ENCODE measurements at places on chromosomes 7 and 10.

DNA sequence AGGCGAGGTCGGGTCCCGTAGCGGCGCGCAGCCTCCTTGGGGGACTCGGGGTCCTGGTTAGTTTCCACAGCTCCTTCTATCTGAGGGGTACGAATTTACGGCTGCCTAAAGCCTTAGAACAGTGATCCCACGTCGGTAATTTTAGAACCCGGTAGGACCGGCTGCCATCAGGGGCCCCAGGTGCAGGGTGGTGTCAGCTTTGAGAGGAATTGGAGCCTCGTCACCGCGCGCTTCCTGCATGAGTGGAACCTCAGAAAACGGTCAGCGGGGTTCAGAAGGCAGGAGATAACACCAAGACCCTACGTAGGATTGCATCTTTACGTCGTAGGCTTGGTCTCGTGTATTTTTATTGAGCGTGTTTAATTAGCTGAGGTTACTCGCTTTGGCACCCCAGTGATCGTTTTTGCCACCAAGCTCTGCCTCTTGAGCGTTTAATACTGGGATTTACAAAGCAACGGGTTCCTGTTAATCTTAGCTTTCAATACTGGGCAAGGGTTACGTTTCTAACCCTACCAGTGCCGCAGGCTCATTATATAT, 443 bp downstream of the RNF32 start:
- peak; percentile 43 for DNase-seq

- no peak for DNase-seq
These were observed 46.3 kb downstream of the PLEKHA8 start for GRCh38 chr7:30074422-30075030.

DNA sequence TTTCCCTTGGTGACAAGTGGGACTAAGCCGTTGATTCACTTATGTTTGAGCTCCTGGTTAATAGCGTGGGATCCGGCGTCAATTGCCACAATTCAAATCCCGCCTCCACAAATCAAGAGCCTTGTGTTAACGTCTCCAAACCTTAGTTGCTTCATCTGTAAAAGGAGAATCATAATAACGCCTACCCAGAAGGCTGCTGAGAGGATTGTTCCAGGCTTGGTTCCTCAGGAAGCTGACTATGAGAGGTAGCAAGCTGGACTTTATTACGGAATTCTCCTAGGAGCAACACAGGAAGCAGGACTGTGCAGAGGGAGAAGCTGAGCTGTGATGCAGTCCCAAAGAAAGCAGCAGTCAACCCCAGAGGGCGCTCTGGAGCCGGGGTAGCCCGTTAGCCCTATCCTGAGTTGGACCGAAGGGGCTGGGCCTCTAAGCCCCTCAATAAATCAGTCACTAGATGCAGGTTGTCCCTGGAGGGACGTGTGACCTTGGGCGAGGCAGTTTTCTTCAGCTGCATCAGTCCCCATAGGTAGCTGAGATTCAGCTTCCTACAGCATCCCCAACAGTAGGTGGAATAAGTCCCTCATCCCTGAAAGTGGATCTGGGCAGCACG, 6.9 kb upstream of the BAG3 start:
- no peak for DNase-seq

GRCh38 chr7:28470344-28470743, 58.0 kb downstream of the CREB5 start:
- no peak for DNase-seq

- no peak for DNase-seq
These were observed at the start of gene TMEM176A for GRCh38 chr7:150800581-150801241. Gene TMEM176A, plus strand, starts transcription at chr7:150800769. Its CDS starts 782 bp downstream, at chr7:150801551.

DNA sequence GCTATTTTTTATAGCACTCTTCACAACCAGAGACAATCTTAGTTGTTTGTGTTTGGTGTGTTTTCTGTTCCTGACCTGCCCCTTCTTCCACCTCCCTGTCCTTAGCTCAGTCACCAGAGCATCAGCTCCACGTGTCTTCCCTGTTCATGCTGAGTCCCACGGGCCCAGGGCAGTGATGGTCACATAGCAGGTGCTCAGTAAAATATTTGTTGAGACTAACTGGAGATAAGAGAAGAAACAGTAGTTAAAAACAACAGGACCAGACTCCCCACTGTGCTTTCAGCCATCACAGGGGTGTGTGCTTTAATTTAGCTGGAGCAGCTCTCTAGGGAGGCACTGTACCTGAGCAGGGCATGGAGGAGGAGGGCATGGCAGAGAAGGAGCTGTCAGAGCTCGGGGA, 307.3 kb upstream of the ZNF32 start:
- DNase-seq, result no peak

DNA sequence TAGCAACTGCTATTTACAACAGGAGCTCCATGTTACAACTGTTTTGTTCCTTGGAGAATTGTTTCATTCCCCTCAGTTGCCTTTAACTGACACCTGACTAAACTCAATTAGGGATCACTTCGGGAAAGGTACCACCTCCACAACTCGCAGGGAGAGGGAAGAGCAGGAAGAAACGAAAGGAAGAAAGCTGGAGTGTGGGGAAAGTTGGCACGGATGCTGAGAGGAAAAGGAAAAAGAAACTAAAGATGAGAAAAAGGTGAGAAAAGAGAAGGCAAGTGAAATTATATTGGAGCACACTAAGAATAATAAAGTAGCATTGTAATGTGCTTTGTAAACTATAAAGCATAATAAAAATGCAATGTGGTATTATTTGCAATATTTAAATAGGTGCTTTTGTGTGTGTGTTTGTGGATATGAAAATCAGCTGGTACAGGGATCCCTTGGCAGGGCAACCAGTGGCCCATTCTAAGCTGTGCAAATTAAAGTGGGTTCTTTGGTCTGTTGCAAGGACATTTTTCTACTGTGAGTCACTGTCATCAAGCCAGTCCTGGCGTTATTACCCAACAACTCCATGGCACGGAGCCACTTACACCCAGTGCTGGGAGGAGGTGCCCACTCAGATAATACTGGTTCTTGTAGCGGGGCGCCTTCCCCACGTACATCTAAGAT, 45.9 kb downstream of the HIPK2 start:
- no peak for DNase-seq

DNA sequence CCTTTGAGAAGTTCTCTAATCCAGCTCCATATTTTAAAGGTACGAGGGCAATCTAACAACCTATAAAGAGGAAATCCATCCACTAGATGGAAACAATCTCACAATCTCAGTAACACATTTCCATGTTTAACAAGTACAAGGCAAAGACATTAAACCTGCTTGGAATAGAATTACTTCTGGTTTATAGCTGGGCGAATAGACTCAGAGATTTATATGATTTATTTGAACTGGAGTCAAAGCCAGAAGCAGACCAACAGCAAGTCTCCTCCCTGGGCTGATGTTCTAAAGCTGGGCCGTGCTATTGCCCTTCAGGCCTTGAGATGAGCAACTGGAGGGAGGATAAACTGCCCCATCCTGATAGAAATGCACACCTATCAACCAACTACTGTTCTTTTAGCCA, 25.3 kb downstream of the SLC26A3 start:
- no peak for DNase-seq

DNA sequence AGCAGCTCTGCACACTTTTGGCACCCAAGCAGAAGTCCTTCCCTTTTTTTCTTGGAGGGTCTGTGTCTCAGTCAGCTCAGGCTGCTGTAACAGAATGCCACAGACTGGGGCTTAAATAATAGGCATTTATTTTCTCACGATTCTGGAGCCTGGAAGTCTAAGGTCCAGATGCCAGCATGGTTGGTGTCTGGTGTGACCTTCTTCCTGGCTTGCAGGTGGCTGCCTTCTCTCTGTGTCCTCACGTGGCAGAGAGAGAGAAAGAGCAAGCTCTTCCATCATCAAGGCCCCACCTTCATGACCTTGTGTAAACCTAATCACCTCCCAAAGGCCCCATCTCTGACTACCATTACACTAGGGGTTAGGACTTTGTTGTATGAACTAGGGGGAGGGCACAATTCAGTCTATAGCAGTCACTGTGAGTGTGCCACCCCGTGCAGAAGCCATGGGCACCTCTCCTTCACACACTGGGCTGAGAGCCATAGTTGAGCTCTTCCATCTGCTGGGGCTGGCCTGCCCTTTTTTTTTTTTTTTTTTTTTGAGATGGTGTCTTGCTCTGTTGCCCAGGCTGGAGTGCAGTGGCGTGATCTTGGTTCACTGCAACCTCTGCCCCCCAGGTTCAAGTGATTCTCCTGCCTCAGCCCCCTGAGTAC, 80.3 kb downstream of the OAT start:
- no peak for DNase-seq

DNA sequence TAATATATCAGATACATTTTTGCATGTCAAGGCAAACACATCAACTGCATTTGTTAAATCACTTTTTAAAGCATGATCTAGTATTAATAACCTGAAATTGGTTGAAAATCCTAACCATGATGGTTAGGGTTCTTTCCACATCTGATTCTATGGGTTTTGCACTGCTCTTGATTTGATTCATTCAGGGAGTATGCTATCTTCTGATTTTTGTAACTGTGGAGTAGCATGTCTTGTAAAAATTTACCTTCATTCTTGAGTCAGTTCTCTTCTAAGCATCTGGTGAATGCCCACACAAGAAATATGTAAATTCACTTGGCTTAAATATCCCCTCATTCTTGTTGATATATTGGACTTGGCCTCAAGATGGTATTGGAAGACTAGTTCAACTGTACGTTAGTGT, 178.7 kb downstream of the KLF6 start:
- no peak for DNase-seq

Data from T-helper 17 cell (primary cell).